A673 (cell line): ENCODE measurements at places on chromosomes 6 and 20. TPM values are rescaled to one million over a fixed set of nuclear protein-coding genes. Genes with fewer than 3 reads are reported as not detected.

DNA sequence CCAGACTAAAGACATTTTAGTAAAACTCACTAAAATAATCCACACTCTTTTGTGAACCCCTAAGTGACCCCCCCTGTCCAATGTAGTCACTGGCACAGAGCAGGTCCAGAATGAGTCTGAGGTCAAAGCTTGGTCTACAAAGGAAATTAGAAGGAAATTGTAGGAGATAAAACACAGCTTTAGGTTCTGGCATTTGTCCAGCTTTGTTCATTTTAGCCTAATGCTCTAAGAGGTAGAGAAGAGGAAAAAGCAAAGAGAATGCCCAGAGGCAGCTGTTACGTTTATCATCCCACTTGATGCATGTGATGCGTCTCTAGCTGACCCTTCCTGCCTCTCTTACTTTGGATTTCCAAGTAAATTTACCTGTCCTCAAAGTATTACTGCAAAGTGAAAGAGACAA is 62.5 kb downstream of the CNKSR3 start:
- peak; percentile 59 for DNase-seq

GRCh38 chr6:77686931-77687330 is 34.1 kb downstream of the MEI4 start:
- DNase-seq = no peak

- DNase-seq = no peak
These were observed 28.0 kb downstream of the PEX3 start for GRCh38 chr6:143478479-143479062.

GRCh38 chr6:136990754-136991153 is 54.0 kb downstream of the IL20RA start:
- DNase-seq = no peak

DNA sequence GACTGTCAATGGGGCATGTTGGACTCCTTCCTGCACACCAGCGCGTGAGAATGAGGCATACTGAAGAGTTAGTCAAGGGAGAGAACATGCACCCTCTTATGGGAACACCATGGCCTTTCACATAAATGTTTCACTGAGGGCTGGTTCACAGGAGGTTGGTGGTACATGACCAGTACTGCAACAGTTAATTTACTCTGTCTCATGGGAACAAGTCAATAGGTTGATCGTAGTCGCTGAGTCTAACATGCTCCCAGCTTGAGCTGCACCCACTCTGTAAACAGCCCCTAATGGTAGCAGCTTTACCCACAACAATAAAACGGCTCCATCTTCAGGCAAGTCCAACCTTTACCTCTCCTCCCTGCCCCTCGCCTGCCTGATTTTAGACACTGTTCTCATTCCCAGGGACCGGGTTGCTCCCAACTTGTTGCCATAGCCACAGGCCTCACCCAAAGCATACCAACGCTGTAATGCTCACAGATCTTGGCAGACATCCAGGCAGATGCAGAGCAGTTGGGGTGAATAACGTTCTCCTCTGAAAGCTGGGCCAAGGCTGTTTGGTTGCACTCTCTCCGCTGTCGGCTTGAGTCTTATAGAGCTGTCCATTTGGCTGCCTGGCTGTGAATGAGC is 111.3 kb downstream of the LY86 start:
- peak; percentile 93 for DNase-seq

- no peak for DNase-seq
These were observed 107.5 kb downstream of the RALGAPA2 start for GRCh38 chr20:20604907-20605306.

DNA sequence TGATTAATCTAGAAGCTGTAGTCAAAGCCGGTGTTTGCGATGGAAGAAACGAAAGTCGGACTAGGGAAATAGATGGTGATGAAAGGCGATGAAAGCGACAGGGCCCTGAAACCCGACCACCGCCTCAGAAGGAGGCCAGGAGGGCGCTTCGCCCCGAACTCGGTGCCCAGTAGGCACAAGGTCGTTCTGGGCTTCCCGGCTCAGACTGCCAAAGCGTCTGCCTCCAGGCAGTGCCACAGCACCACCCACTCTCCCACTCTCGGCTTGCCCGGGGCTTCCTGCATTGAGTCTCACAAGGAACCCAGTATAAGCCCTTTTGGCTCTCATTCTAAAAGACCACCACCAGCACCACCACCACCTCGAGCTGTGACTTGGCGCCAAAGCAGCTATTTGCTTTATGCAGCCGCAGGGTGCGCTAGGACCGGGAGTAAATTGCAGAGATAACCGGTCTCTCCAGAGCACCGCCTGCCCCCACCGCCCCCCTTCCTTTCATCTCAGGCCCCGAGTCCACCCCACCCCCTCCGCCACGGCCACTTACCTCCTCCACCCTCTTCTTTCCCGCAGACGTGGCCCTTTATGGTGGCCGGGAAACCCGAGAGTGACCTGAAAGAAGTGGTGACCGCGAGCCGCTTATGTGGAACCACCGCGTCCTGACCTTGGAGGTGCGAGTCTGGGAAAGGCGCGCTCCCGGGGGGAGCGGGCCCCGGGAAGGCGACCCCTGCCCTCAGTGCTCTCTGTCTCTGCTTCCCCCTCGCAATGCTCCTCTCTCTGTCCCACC is 2.4 kb downstream of the TCF21 start:
- DNase-seq = no peak

DNA sequence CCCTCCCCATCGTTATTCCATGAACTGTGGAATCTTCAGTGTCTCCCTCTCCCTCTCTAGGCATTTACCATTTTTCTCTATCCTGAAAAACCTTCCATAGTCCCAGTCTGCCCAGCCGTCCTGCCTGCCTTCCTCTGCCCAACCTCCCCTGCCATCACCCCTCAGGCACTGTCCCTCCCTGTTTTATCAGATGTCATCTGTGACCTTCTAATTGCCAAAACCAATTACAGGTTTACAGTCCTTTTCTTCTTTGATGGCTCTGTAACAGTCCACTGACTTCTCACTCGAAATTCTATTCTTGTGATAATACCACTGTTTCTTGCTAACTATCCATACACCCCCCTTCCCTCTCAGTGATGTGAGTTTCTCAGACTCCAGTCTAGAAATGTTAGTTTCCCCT is 2.3 kb upstream of the SLC23A2 start:
- DNase-seq = no peak

DNA sequence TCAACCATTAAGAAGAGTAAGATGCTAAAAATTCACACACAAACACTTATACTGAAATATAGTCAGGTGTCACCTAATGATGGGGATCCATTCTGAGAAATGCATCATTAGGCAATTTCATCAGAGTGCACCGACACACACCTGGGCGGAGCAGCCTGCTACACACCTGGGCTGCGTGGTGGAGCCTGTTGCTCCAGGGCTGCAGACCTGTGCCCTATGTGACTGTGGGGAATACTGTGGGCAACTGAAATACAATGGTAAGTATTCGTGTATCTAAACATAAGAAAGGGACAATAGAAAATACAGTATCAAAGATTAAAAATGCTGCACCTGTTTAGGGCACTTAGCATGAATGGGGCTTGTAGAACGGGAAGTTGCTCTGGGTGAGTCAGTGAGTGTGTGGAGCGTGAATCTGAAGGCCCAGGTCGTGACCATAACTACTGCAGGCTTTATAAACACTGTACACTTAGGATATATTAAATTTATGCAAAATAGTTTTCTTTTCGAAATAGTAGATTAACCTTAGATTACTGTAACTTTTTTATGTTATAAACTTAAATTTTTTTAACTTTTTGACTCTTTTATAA is 124.4 kb upstream of the AFDN start:
- no peak for DNase-seq

DNA sequence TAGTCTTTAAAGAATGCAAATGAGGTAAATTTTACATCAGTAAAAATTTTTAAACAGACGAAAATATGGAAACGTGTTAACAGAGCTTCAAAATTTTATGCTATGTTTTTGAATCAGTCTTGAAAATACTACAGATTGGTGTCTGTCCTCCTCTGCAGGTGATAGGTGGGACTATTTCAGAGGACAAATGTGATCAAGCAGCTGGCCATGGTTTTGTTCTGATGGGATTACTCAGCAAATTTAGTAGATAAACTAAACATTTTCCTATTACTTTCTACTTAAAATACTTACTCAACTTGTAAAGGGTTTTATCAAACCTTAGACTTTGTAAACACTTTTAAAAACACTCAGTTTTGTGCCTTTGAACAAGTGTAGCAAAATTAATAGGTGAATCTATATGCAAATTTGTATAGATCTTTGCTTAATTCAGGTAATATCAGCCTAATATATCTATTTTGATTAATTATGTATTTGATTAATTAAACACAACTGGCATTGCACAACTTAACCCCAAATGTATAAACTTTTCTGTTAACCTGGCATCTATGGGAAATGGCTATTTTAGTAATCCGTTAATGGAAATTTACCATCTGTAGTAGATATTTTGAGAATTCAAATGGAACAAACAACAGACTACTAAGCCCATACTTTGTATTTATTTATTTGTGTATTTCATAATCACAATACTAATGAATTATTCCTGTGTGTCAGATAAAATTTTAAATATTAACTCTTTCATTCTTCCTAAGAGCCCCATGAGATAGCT is 22.5 kb downstream of the ADGRB3 start:
- no peak for DNase-seq

DNA sequence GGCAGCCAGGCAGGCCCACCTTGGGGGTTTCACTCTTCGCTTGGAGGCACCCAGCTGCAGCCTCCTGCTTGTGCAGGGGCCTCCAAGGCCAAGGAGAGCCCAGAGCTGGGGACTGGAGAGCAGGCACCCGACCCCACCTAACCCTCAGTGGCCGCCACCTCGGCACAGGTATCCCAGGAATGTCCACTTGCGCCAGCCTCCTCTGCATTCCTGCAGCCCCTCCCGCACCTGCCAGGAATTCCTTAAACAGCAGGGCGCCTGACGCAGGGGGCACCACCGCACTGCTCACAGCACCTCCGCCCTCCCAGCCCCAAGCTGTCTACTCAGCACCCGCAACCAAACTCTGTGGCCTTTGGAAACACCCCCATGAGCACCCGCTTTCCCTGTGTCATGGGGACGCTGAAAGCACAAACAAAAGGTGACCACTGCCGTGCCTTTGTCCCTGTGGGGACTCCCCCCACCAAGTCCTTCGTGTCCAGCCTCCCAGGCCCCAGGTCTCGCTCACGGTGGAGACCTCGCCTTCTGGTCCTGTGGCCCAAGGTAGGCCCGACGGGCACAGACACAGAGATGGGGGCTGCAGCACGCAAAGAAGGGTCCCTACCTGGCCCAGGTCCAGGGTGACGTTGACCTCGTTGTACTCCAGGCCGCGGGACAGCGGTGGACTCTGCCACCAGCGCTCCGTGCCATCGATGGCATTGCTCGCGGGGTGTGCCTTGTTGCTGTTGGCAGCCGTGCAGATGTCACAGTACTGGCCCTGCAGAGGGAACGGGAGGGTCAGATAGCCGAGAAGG is 5.1 kb downstream of the LAMA5 start:
- no peak for DNase-seq

DNA sequence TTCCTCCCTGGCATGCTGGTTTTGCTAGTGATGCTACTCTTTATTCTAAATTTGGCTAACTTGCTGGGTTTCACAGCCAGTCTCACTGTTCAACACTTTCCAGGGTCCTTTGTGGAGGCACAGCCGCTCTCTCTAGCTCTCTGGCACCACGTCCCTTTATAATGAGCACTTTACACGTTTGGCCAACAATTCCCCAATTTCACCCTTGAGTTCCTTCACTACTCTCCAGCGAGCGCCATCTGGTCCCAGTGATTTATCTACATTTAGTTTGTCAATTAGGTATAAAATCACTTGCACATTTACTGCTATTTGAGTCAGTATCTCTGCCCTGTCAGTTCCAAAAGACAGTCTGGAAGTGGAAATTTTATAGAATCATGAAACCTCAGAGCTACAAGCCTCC is 241.9 kb upstream of the MOCS1 start:
- DNase-seq = no peak

DNA sequence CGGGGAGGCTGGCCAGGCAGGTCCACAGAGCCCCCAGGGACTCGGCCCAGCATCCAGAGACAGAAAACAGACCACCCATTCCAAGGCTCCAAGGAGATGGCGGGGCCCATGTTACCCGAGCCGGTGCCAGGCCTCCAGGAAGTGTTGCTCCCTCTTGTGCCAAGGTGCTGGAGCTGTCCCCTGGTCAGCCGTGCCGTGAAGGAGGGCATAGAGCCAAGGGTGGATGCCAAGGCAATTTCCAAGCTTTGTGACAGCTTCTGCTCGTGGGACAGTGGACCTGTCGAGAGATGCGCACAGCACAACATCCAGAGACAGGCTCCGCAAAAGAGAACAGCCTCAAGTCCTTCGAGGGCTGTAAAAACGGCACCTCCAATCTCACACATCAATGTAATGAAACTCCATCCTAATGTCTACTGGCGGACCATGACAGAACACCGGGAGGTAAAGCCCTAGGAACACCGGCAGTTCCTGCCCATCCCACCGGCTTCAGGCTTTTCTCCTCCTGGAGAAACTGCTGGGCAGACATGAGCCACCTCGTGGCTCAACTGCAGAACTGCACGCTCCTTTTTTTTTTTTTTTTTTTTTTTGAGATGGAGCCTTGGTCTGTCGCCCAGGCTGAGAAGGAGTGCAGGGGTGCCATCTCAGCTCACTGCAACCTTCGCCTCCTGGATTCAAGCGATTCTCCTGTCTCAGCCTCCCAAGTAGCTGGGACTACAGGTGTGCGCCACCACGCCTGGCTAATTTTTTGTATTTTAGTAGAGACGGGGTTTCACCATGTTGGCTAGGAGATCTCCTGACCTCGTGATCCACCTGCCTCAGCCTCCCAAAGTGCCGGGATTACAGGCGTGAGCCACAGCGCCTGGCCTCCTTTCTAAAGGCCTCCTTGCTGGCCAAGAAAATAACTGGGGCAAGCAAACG is 30.9 kb upstream of the AVP start:
- peak; percentile 76 for DNase-seq

DNA sequence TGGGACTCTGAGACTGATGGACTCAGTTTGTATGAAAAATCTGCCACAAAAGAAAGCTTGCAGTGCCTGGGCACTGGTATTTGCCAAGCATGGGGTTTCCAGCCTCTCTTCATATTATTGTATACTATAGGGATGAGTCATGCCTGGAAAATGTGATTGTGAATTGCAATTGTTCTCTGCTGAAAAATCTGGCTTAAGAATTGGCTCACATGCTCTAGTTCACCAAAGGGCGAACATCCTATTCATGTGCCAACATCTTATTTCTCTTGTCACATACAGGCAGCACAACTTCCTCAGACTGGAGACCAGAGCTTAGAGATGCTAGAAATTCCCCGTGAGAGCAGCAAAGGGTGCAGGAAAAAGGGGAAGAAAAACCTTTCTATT is 103.6 kb upstream of the KCNK16 start:
- DNase-seq = peak; percentile 86

DNA sequence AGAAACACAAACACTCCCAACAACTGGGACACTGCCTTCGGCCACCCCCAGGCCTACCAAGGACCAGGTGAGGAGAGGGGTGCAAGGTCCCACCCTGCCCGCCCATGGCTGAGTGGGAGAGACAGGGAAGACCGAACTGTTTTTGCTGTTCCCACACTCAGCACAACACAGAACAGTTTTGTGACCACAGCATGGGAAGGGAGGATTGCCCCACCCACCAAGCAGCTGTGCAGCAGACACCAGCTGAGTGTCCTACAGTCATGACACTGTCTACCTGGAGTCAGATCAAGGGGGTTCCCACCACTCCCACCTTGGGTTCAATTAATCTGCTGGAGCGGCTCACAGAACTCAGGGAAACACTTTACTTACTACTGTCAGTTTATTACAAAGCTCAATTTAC is 73.9 kb downstream of the SNX9 start:
- DNase-seq = no peak

OXT gene
- not detected in 2 replicates for total RNA-seq

EDN1 gene
- total RNA-seq = not detected in 2 replicates

ANGPT4 gene
- total RNA-seq = not detected in 2 replicates

AK9 gene
- total RNA-seq = 2.6 TPM in 2 replicates

MATN4 gene
- 0.28 and 0.31 TPM in 2 replicates for total RNA-seq

PKIB gene
- total RNA-seq = 10.4 and 11.5 TPM in 2 replicates

DCBLD1 gene
- 1.5 and 2.4 TPM in 2 replicates for total RNA-seq

MDFI gene
- 342 and 346 TPM in 2 replicates for total RNA-seq

FUT9 gene
- total RNA-seq = 4.3 and 5.1 TPM in 2 replicates

PHACTR3 gene
- 0.17 and 0.59 TPM in 2 replicates for total RNA-seq
